ENCODE measurements at places on chromosomes 7 and 10.

- H3K27me3 ChIP-seq, result no peaks in the 10 kb centered on the region
- H3K36me3 ChIP-seq, result peaks cover 39% of the 10 kb centered on the region
- no peak for DNase-seq
- H3K27ac ChIP-seq, result no peak overlapping the region
Measured at GRCh38 chr10:114859222-114859621, 37.6 kb downstream of the FHIP2A start.

DNA sequence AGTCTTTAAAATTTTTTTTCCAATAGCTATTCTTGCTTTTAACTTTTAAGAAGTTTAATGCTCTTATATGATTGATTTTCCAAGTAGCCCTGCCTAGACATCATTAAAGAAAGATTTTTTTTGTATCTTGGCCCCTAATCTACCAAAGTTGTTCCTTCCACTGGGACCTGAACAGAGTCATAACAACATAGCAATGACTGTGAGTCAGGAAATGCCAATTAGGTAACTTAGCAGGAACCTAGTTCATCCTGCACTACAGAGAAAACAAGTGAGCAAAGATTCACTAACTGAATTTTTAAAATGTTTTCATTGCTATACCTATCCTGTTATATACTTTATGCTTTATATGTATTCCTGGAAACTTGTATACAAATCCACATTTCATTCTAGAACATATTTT, 284.7 kb downstream of the BICC1 start:
- H3K4me3 ChIP-seq, result no peak overlapping the region
- no peaks in the 10 kb centered on the region for H3K4me1 ChIP-seq
- no peaks in the 10 kb centered on the region for H3K27me3 ChIP-seq

- no peak for DNase-seq
- H3K4me3 ChIP-seq, result no peak overlapping the region
- H3K27me3 ChIP-seq, result peaks cover 4% of the 10 kb centered on the region
- H3K36me3 ChIP-seq, result no peaks in the 10 kb centered on the region
- no peaks in the 10 kb centered on the region for H3K4me1 ChIP-seq
Measured at GRCh38 chr10:49751636-49752510, 10.2 kb downstream of the OGDHL start.

DNA sequence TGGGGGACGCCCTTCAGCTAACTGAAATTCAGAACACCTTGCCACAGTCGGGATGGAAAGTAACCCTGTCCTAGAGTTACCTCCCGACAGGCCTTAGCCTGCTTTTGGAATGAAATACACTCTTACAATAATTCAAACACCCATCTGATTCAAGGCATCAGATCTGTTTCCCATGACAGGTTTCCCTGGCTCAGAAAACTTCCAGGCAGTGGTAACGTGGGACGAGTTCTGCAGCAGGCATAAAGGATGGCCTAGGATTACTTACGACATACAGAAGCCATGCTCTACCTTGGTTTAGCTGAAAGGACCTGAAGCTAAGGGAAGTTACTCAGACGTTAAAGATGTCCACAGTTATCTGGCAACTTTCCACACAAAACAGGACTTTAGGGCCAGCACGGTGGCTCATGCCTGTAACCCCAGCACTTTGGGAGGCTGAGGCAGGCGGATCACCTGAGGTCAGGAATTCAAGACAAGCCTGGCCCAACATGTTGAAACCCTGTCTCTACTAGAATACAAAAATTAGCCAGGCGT, 5.0 kb downstream of the PAXIP1 start:
- no peak for DNase-seq
- H3K4me3 ChIP-seq, result no peak overlapping the region

DNA sequence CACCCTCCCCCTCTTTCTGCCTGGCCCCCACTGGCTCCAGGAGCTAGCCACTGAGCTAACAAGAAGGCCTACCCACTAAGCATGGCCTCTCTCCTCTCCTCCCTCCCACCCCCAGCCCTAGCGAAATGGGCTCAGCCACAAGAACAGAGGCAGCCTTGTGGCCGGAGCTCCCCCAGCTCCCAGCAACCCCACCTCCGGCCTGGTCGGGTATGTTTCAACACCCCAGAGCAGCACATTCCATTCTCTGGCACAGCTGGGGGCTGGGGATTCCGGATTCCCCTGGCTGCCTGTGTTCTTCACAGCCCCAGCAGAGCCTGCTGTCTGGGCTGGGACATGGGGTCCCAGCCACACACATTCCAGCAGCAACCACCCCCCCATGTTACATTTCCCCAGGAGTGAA, 9.0 kb downstream of the SFRP5 start:
- H3K4me1 ChIP-seq, result no peaks in the 10 kb centered on the region
- H3K4me3 ChIP-seq, result no peak overlapping the region
- no peak overlapping the region for H3K27ac ChIP-seq
- H3K36me3 ChIP-seq, result peaks cover 12% of the 10 kb centered on the region
- no peak for DNase-seq

- H3K4me3 ChIP-seq, result no peak overlapping the region
- no peak for DNase-seq
- no peaks in the 10 kb centered on the region for H3K36me3 ChIP-seq
Measured at GRCh38 chr10:1643908-1644179, 93.5 kb downstream of the ADARB2 start.

DNA sequence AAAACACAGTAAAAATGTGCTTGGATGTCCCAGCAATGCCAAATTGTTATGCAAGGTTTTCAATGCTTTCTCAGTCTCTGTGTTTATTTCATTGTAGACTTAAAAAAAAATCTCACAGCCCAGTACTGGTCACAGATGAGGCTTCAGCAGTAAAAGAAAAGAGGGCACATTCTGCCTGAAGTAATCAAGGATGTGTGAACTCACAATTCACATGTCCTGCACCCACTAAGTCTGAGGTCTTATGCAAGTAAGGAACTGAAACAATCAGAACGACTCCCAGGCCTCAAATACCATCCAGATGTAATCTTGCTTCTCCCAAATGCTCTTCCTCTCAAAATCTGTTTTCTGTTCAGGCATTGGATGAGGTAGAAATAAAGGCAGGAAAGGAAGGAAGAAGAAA, 33.7 kb downstream of the ADRB1 start:
- H3K4me1 ChIP-seq, result peaks cover 4% of the 10 kb centered on the region
- no peak overlapping the region for H3K27ac ChIP-seq
- no peaks in the 10 kb centered on the region for H3K36me3 ChIP-seq
- no peak overlapping the region for H3K4me3 ChIP-seq
- no peak for DNase-seq

DNA sequence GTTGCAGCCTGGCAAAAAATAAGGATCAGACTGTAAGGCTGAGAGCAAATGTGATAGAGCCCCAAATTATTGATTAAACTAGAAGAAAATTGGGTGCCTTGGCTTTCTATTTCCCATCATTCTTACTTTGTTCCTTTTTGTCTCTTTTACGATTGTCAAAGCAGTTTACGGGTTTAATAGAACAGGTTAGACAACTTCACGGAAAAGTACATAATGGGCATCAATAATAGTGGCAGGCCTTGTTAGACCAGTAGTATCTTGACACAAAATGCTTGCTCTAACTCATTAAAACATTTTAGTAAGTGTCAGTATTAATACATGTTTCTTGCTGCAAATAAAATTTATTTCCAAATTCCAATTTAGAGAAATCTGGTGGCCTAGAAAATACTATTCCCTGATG, 14.5 kb upstream of the GGCT start:
- H3K36me3 ChIP-seq, result no peaks in the 10 kb centered on the region
- no peak overlapping the region for H3K4me3 ChIP-seq
- no peak overlapping the region for H3K27ac ChIP-seq

DNA sequence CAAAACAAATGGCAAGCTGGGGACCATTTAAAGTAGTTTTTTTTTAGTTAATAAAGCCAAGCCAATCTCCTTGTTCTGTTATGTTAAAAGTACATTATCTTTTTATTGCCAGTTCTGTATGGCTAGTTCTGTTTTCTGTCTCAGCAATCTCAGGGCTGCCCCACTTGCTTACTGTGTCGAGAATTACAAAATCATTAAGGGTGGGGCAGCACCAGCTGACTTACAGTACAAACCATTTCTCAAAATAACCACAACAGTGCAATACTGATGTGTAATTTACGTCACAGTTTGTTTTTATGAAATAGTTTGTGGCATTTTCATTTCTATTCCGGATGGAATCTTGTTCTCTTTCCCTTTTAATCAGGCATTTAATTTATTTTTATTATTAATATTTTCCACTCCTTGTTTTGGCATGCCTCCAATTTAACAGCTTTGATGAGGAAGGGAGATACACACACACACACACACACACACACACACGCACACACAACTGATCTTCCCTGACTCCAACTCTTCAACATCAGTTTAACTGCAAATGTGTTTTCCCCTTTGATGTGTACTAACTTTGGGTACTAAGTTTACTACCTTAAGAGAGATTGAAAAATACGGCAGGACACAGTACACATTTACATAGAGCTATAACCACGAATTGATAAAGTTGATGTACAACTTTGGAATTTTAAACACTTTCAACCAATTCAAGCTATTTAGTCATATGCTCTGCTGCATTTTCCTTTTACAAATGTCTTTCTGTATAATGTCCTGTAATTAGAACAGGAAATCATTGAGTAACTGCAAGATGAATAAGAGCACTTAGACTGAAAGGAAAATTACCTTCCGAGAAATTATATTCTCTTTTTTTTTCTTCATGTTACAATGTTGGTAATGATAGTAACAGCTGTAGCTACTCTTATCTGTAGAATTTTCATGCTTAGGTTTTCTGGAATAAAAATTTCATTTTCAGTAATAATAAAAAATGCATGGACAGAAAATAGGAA, 91.5 kb downstream of the ARID5B start:
- H3K36me3 ChIP-seq, result peaks cover 54% of the 10 kb centered on the region
- H3K4me1 ChIP-seq, result peaks cover 85% of the 10 kb centered on the region
- peak overlapping the region; percentile 57 for H3K4me3 ChIP-seq
- peak; percentile 75 for DNase-seq
- H3K27ac ChIP-seq, result peak overlapping the region; percentile 99

- no peak overlapping the region for H3K27ac ChIP-seq
- DNase-seq, result no peak
- no peak overlapping the region for H3K4me3 ChIP-seq
- H3K36me3 ChIP-seq, result no peaks in the 10 kb centered on the region
Measured at GRCh38 chr7:69799048-69799697, 200.9 kb downstream of the AUTS2 start.

GRCh38 chr7:12570534-12571461, at the start of gene SCIN:
Gene SCIN, plus strand, starts transcription at chr7:12570720. Its CDS starts 67 bp downstream, at chr7:12570787.
- peaks cover 16% of the 10 kb centered on the region for H3K4me1 ChIP-seq
- peak; percentile 48 for DNase-seq
- no peaks in the 10 kb centered on the region for H3K36me3 ChIP-seq
- H3K27me3 ChIP-seq, result peaks cover 37% of the 10 kb centered on the region

- H3K4me1 ChIP-seq, result peaks cover 20% of the 10 kb centered on the region
- no peak overlapping the region for H3K4me3 ChIP-seq
- no peaks in the 10 kb centered on the region for H3K27me3 ChIP-seq
- no peaks in the 10 kb centered on the region for H3K36me3 ChIP-seq
- DNase-seq, result no peak
- no peak overlapping the region for H3K27ac ChIP-seq
Measured at GRCh38 chr10:70433581-70434280, 7.8 kb downstream of the NODAL start.

DNA sequence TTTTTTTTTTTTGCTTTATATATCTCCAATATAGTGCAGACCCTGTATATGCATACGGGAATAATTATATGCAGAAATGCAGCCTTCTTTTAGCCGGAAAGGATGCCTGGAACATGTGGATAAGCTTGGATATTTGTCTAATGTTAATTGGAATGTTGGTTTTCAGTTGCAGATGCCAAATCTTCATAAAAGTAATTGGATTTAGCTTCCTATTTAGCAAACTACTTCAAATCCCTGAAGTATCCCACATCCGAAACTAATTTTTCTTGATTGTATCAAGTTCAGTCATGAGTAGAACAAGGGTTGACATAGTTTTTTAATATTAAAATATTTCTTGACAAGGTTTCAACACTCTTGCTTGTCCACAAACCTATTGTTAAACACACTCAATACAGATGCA, 281.7 kb downstream of the BBS9 start:
- H3K27ac ChIP-seq, result no peak overlapping the region
- H3K4me1 ChIP-seq, result no peaks in the 10 kb centered on the region
- no peak overlapping the region for H3K4me3 ChIP-seq
- peaks cover 16% of the 10 kb centered on the region for H3K36me3 ChIP-seq
- DNase-seq, result no peak

- H3K27me3 ChIP-seq, result peaks cover 5% of the 10 kb centered on the region
- no peak overlapping the region for H3K4me3 ChIP-seq
- no peak for DNase-seq
- peak overlapping the region; percentile 100 for H3K27ac ChIP-seq
Measured at GRCh38 chr10:72323108-72323749, 31.5 kb downstream of the DNAJB12 start.

DNA sequence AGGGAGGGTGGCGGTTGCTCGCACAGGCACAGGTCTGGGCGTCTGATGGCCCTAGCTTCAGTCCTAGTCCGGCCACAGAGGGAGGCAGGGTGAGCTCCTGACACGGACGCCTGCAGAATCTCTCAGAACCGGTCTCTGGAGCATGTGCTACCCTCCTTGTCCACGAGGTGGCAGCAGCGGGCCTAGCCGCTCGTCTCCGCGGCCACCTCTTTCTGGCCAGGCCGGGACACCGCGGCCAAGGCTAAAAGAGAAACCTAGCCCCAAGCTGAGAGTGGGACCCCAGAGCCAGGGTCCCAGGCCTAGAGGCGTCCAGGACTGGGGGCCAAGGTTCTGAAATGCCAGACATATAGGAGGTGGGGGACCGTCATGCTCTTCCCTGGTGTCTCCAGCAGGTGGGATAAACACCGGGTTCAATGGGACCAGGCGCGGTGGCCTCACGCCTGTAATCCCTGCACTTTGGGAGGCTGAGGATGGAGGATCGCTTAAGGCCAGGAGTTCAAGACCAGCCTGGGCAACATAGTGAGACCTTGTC, 3.2 kb upstream of the LAT2 start:
- no peak overlapping the region for H3K27ac ChIP-seq
- no peaks in the 10 kb centered on the region for H3K27me3 ChIP-seq
- DNase-seq, result peak; percentile 85
- H3K4me3 ChIP-seq, result peak overlapping the region; percentile 20
- no peaks in the 10 kb centered on the region for H3K36me3 ChIP-seq

DNA sequence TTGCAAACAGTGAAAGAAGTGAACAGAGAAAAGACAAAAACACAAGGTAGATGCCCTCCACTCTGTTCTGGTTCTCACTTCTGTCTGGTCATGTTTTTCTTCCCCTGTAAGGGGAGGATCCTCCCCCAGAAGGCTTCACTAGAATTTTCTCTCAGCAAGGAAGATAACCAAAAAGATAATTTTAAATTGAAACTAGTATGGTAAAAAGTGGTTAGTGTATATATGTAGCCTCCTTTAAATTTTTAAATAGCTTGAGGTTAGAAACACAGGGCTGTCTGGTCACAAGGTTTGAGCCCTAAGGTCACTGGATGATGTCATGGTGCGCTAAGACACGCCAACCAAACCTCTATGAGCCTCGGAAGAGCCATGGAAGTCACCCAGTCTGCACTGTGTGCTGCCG, 5.6 kb upstream of the PKD1L1 start:
- no peak overlapping the region for H3K4me3 ChIP-seq
- peaks cover 14% of the 10 kb centered on the region for H3K36me3 ChIP-seq
- no peaks in the 10 kb centered on the region for H3K27me3 ChIP-seq
- peaks cover 4% of the 10 kb centered on the region for H3K4me1 ChIP-seq
- DNase-seq, result no peak
- H3K27ac ChIP-seq, result no peak overlapping the region

Data from activated CD4-positive, alpha-beta memory T cell treated with anti-CD3 and anti-CD28 coated beads for 36 hours (primary cell).